Adipocyte (in vitro differentiated cells): ENCODE measurements at places on chromosomes 7 and 10.

DNA sequence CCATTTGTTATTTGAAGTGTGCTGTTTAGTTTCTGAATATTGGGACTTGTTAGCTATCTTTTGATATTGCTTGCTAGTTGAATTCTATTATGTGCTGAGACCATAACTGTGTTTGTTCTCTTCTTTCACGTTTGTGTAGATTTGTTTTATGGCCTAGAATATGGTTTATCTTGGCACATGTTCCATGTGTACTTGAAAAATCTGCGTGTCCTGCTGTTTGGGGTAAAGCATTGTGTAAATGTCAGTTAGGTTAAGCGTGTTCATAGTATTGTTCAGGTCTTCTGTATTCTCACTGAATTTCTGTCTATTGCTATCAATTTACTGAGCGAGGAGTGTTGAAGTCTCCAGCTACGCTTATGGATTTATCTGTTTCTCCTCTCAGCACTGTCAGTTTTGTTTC lies 19.4 kb downstream of the MMP21 start:
- DNase-seq = no peak

GRCh38 chr10:63462442-63462841 lies 3.3 kb downstream of the JMJD1C start:
- no peak for DNase-seq

GRCh38 chr7:98231493-98232262 lies 20.4 kb downstream of the TECPR1 start:
- no peak for DNase-seq

- DNase-seq = peak; percentile 80
These were observed 1115.6 kb upstream of the GHITM start for GRCh38 chr10:83023662-83024061.
